OCI-LY7 (cell line): ENCODE measurements at places on chromosomes 5 and 9. TPM values are rescaled to one million over a fixed set of nuclear protein-coding genes. Genes with fewer than 3 reads are reported as not detected.

TRIM7 gene
- 1.8 and 2.2 TPM in 2 replicates for total RNA-seq

CDKN2A gene
- total RNA-seq: 145 and 148 TPM in 2 replicates

CA9 gene
- not detected in 2 replicates for total RNA-seq

CRHBP gene
- 41.6 and 46.9 TPM in 2 replicates for total RNA-seq

AQP3 gene
- 28.5 and 30.6 TPM in 2 replicates for total RNA-seq

KCNMB1 gene
- not detected in 2 replicates for total RNA-seq

ISCA1 gene
- 24.0 and 26.1 TPM in 2 replicates for total RNA-seq
